A375 (cell line): ENCODE measurements at places on chromosomes 11 and 22. TPM values are rescaled to one million over a fixed set of nuclear protein-coding genes. Genes with fewer than 3 reads are reported as not detected.

The MMP1 gene
- 5.6 and 6.2 TPM in 2 replicates for total RNA-seq

The CARD18 gene
- total RNA-seq: not detected in 2 replicates

The PAMR1 gene
- not detected in 2 replicates for total RNA-seq

The IL17REL gene
- total RNA-seq: not detected in 2 replicates

The CSRP3 gene
- total RNA-seq: not detected in 2 replicates

The EXPH5 gene
- total RNA-seq: 0.13 and 0.15 TPM in 2 replicates

The APOL4 gene
- not detected in 2 replicates for total RNA-seq

The OR51B6 gene
- not detected in 2 replicates for total RNA-seq

The UBQLNL gene
- total RNA-seq: not detected in 2 replicates

The SELENOM gene
- 44.1 and 49.4 TPM in 2 replicates for total RNA-seq

The CYB5R2 gene
- 16.1 and 23.3 TPM in 2 replicates for total RNA-seq

The C11orf87 gene
- not detected in 2 replicates for total RNA-seq

The NTM gene
- 17.5 and 20.1 TPM in 2 replicates for total RNA-seq

The GRAMD1B gene
- 65.2 and 66.8 TPM in 2 replicates for total RNA-seq

The DDI1 gene
- total RNA-seq: not detected in 2 replicates

The CDHR5 gene
- total RNA-seq: not detected in 2 replicates

The POTEH gene
- 14.2 and 24.9 TPM in 2 replicates for total RNA-seq

The TRIM49 gene
- total RNA-seq: 0.08 TPM in 2 replicates

The GGTLC2 gene
- not detected in 2 replicates for total RNA-seq

The LDHAL6A gene
- not detected in 2 replicates for total RNA-seq

The UPB1 gene
- total RNA-seq: 0.03 and 0.04 TPM in 2 replicates

The ART1 gene
- not detected in 2 replicates for total RNA-seq

The ARHGEF17 gene
- total RNA-seq: 3.3 and 7.0 TPM in 2 replicates

The RBM14 gene
- total RNA-seq: 69.1 and 71.7 TPM in 2 replicates

The PNPLA3 gene
- total RNA-seq: 2.5 and 5.7 TPM in 2 replicates

The SPTBN2 gene
- total RNA-seq: 96.9 and 143 TPM in 2 replicates

The LAMTOR1 gene
- total RNA-seq: 109 and 119 TPM in 2 replicates

The SCUBE2 gene
- not detected in 2 replicates for total RNA-seq

The SLCO2B1 gene
- total RNA-seq: 0.04 TPM in 1 of 2 replicates, not detected in the other

The CCDC15 gene
- total RNA-seq: 5.2 and 6.6 TPM in 2 replicates
